ENCODE measurements at places on chromosomes 4 and X. TPM values are rescaled to one million over a fixed set of nuclear protein-coding genes. Genes with fewer than 3 reads are reported as not detected.

The AKAP14 gene
- total RNA-seq: not detected

The EDA2R gene
- total RNA-seq: 2.7 TPM

The PPBP gene
- total RNA-seq: not detected

The GCNA gene
- 0.83 TPM for total RNA-seq

The LRCH2 gene
- 1.8 TPM for total RNA-seq

The MECP2 gene
- 59.4 TPM for total RNA-seq

The SLC39A8 gene
- 12.6 TPM for total RNA-seq

The CLDN22 gene
- not detected for total RNA-seq

The ZDHHC15 gene
- 0.05 TPM for total RNA-seq

The DNAAF6 gene
- total RNA-seq: not detected

The RHOH gene
- not detected for total RNA-seq

The TMEM150C gene
- 0.04 TPM for total RNA-seq

All from A375 (cell line).